ENCODE measurements at places on chromosomes 1 and 21.

GRCh38 chr1:110736900-110737605 is 62.3 kb upstream of the KCNA3 start:
- no peak for DNase-seq

GRCh38 chr1:75472971-75473603 is 137.8 kb downstream of the SLC44A5 start:
- no peak for DNase-seq

DNA sequence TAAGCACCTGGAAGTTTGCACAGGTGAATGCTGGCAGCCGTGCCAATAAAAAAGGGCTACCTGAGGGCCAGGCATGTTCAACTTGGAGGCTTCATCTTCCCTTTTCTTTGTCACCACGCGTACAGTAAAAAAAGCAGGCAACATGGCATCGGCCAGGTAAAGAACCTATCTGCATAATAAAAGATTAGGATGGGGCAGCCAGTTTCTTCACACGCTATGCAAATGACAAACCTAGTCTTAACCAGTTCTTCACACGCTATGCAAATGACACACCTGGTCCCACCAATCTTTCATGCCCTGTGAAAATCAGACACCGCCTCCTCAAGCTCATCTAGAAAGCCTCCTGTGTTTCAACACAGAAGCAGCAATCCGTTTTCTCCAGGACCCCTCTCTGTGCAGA is 413.4 kb downstream of the HLX start:
- no peak for DNase-seq

DNA sequence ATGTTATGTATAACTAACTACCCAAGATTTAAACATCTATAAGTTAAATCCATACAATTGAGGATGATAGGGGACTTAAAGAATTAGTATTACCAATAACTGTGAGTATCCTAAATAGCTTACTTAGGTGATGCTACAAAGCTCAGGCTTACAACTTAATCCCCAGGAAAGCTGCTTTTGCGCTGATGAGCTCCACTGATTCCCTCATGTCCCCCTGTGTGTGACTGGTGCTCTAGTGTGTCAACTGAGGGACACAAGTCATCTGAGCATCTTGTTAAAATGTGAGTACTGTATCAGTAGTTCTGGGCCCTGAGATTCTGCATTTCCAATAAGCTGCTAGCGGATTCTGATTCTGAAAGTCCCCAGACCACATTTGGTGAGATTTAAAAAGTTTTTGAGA is 1458.8 kb downstream of the MRPL39 start:
- no peak for DNase-seq

DNA sequence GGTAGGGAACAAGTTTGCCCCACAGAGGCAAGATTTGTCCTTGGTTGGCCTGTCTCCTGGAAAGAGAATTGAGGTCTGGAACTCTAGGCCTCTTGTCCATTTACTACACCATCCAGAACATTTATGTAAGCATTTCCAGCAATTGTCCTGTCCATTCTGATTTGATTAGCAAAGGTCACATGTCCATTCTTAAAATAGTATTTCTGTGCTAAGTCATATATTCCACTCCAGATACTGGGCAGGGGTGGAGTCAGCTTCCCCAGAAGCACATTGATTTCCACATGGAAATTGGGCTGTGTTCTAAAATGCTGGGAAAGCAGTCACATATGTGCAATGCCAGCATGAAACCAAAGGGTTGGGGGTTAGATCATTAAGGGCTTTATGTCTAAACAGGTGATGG is 21.5 kb upstream of the FMN2 start:
- DNase-seq, result no peak
